ENCODE measurements at places on chromosomes 7 and 10.

GRCh38 chr7:47596502-47597202 is 14.7 kb upstream of the TNS3 start:
- peak; percentile 41 for DNase-seq

DNA sequence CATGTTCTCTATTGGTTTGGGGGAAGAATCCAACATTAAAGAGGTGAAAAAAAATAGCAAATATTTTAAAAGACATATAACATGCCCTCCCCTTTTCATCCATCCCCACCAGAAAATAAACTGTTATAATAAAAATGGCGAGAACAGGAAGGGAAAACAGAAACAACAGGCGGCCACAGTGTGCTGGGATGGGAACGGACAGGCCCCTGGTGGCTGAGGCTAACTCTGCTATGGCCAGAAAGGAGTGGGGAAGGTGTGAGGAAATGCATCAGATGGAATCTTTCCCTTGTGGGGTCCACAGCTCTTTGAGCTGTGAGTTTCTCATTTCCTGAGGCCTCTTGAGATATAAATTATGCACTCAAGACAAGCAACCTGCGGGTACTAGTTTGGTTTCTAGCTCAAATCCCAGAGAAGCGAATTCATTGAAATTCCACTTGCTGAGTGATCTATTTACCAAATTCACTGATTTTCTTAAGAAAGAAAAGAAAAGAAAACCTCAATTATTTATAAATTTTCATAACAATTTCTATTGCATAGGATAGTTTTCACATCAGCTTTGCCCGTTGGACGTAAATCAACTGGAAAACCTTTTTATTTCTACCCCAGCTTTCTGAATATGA is 139.5 kb downstream of the BMPER start:
- no peak for DNase-seq

DNA sequence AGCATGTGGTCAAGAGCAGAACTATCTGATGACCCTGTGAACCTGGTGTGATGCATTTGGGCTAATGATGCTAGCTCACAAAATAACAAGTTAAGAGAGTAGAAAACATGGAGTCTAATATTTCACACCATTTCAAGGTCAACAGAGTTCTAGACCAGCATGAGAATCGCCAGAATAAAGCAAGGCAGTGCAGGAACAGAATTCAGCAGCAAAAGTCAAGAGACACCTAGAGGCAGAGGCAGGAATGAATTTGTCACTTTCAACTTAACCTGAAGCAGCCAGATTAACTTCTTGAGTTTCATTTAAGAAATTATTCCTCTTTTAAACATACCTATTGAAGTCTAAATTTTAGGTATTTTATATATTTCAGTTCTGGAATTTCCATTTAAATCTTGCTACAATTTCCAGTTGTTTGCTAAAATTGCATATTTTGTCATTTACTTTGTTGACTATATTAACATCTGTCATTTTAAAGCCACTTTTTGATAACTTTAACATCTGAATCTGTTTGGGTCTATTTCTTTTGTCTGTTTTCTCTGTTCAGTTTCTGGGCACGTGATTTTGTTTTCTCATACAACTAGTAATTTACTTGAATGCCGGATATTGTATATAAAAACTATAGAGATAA is 44.2 kb upstream of the PRSS58 start:
- DNase-seq, result no peak

GRCh38 chr10:29879862-29880261 is 179.5 kb downstream of the JCAD start:
- DNase-seq, result no peak

DNA sequence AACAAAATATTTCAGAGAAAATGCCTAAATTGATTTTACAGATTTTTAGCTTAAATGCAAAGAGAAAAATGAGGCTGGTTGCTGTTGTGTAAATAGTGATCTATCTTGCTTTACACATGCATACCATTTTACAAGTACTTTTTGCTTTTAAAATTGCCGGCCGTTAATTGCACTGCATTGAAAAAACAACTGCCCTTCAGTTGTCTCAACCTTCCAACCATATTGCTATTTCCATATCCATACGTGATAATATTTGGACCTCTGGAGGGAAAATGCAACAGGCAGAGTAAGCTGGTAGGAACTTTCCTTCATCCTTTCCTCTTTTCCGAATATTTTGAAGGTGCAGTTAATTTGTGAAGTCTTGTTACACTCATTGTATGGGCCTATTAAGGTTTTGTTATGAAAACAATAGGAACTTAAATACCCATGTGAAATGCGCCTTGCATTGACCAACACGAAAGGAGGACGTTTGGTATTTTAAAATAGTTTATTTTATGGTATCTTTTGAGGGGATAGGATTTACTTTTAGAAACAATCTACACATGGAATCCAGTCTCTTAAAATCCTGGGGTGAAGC is 11.3 kb downstream of the BMI1 start:
- DNase-seq, result no peak

- DNase-seq, result no peak
These were observed 175.8 kb upstream of the PPP2R2D start for GRCh38 chr10:131724891-131725580.

DNA sequence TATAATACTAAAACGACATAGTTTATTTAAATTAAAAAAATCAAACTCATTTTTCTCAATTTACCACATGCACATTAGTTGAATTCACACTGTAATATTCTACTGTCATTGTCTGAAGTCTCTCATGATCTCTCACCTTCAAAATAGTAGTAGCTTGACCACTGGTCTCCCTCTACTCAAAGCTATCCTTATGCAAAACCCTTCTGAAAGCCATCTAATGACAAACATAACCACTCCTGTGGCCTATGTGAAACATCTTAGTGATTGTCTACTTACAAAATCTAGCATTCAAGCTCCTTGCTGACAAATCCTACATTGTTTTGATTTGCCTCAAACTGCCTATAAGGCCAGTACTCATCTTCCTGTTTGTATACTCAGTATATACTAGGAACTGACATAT is 606.0 kb upstream of the GHITM start:
- no peak for DNase-seq

GRCh38 chr10:127851661-127852194 is 41.0 kb downstream of the CLRN3 start:
- no peak for DNase-seq

DNA sequence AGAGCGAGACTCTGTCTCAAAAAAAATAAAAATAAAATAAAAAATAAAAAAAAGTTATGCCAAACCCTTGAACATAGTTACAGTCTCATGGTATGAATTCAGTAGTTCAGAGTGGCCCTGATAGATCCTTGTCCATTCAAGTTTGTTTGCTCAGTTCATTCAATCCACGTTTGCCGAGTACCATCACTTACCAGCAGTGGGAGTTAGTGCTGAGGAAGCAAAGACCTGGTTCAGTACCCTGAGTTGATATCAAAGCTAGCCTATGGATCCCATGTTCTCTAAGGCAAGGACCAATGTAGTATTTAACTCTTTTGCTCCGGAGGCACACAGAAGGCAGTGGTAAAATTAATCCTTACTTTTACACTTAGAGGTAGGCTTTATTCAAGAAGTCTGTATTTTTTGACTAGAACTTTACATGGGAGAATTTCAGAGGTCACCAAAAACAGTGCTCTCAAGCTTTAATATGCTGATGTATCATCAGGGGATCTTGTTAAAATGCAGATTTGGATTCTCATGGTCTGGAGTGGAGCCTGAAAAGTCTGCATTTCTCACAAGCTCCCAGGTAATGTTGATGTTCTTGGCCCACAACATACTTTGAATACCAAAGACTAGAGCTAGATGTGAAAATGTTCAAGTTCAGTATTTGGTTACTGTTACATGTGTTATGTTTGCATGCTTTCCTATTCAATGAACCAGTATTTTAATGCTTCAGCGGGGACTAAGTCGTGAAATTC is 38.1 kb upstream of the HBP1 start:
- DNase-seq, result no peak

DNA sequence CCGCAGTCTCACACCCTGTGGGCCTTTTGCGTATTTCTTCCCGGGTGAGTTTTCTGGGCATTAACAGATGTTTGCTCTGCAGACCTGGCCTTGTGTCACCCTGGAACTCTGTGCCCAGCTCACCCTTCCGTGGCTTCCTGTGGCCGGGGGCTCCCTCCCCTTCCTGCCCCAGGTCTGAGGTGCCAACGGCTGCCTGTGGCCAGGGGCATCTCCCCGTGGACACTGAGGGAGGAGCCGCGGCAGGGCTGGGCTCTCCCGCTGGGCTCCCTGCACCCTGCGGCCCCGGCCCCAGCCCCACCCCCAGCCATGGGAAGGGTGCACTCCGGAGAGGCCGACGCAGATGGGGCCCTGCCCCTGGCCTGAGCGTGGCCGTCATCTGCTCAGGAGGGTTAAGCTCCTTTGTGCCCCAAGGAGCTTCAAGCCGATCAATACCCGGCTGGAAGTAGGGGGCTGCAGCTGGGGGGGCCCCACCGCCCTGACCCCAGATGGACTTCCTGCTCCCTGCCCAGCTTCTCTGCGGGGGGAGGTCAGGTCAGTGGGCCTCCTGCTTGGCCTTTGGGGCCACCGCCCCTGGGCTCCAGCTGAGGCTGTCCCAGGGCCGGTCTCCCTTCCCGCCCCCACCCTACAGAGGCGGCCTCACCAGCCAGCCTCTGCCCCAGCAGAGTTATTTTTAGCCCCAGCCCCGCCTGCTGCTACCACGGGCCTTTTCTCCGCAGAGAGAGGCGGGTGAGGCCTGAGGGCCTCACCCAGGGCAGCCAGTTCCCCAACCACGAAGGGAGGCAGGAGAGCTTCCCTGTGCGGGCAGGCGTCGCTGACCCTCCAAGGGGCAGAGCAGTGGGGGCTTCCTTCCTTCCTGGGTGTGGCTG is 24.2 kb downstream of the PWWP2B start:
- DNase-seq, result peak; percentile 51

- no peak for DNase-seq
These were observed 115.7 kb downstream of the ICA1 start for GRCh38 chr7:8146106-8146787.

- no peak for DNase-seq
These were observed 603.7 kb upstream of the MKI67 start for GRCh38 chr10:128729910-128730420.

GRCh38 chr10:61397175-61397986 is 55.8 kb downstream of the TMEM26 start:
- DNase-seq, result peak; percentile 61

- peak; percentile 12 for DNase-seq
These were observed 283.6 kb downstream of the BICC1 start for GRCh38 chr10:58796242-58796641.

- no peak for DNase-seq
These were observed 27.9 kb downstream of the VIPR2 start for GRCh38 chr7:159116581-159117339.

DNA sequence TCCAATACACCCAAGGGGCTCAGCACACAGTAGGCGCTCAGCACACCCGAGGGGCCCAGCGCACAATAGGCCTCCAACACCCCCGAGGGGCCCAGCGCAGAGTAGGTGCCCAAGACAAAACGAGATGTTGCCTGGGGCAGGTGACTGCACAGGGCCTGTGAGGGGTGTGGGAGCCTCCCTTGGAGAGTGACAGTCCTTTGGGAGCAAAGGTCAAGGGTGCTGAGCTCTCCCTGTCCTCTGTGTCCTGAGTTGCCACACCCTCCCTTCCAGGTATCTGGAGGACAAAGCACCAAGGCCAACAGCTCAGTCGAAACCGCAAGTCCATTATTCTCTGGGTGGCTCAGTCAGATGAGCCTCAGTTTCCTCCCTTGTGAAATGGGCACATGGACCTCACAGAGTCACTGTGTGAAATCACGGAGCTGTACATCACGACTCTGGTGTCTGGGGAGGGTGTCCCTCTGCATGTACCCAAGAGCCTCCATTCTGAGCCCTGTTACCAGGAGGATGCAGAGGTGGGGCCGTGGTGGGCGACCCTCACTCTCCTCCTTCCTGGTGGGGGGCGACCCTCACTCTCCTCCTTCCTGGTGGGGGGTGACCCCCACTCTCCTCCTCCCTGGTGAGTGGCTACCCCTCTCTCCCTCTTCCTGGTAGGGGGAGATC is 81.3 kb downstream of the FOXL3 start:
- no peak for DNase-seq

DNA sequence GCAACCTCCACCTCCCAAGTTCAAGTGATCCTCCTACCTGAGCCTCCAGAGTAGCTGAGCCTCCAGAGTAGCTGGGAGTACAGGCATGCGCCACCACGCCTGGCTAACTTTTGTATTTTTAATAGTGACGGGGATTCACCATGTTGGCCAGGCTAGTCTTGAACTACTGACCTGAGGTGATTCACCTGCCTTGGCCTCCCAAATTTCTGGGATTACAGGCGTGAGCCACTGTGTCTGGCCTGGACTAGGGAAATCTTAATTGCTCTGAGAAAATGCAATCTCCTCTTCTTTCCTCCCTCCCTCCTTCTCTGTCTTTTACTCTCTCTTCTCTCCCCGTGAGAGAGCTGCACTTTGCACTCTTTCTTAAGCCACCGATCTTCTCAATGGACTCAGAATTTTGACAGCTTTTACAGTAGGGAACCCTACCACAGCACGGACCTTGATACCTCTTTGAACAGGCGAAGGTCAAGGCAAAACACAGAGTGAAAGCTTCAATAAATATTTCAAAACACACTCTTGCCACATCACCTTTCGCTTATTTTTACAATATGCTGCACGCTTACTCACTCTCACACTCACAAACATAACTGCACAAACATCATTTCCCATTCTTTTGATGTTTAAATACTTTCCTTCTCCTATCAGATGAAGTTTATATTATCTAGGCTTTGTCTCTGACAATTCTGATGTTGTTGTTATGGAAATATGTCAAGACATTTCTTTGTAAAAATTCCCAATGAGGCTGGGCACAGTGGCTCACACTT is 173.4 kb upstream of the NRP1 start:
- no peak for DNase-seq

DNA sequence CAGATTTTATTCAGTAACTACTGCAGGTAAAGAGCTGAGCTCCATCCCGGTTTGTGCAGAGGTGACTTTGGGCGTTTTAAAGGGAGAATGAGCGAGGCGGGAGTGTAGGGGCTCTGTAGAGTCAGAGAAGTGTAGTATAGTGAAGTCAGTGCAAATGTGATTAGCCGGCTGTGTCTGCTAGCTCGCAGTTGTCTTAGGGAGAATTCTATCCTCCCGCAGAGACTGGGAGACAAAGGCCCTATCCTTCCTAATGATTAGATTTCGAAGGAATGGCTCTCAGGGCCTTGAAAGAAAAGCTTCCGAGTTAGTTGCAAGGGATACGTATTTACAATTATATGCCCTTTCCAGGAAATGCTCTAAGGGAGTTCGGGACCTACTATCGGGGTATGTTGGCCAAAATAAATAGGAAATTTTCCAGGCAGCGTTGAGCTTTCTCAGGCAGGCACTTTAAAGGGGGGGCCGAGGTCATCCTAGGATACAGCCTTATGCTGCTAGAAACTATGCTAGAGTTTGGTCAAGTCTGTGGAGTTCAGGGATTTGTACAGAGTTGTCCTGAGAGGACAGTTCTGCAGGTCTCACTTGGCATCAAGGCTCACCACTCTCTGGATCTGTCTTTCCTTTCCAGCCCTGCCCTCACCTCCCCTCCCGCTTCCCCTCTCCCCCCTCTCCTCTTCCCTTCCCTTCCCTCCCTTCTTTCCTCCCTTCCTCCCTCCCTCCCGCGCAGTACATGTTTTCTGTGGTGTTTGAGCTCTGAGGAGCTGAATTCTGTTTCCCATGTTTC is 825 bp downstream of the MRPL32 start:
- DNase-seq, result no peak

GRCh38 chr10:4313051-4313450 is 513.0 kb upstream of the AKR1E2 start:
- DNase-seq, result no peak

- no peak for DNase-seq
These were observed 209.9 kb downstream of the BBS9 start for GRCh38 chr7:33339074-33339790.

- DNase-seq, result no peak
These were observed 14.4 kb downstream of the SGPL1 start for GRCh38 chr10:70830164-70830563.

- DNase-seq, result no peak
These were observed 13.1 kb downstream of the IFT22 start for GRCh38 chr7:101308245-101309085.

- no peak for DNase-seq
These were observed 320.5 kb downstream of the BBS9 start for GRCh38 chr7:33449847-33450246.
